ENCODE measurements at places on chromosomes 1 and 21.
A peak's percentile ranks its signal among the peaks of the same experiment; 100 is the strongest.

DNA sequence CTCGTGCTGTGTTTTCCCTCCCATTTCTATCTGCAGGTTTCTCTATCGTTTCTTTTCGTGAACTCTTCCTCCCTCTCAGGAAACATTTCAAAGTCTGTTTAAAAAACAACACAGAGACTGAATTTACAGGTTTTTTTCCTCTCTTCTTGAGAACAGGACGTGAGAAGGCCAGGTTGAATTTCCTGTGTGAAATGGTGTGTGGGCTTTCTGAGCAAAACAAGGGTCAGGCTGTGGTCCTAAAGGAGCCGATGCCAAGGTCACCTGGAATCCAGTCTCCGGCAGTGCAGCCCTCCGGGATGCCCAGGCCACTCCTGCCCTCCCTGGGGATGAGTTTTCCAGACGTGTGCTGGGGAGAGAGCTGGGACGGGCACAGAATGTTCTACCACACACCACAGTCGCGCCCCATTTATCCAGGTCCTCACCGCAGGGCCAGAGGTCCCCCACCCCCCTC lies 62.7 kb upstream of the RUNX3 start:
- DNase-seq: no peak

GRCh38 chr1:115332813-115333608 lies 5.0 kb downstream of the NGF start:
- DNase-seq: no peak

GRCh38 chr1:13828454-13829151 lies 128.6 kb downstream of the PRDM2 start:
- DNase-seq: peak; percentile 81

GRCh38 chr21:37463083-37463801 lies 96.7 kb downstream of the DYRK1A start:
- peak; percentile 46 for DNase-seq

GRCh38 chr1:202251424-202252256 lies 58.0 kb downstream of the LGR6 start:
- no peak for DNase-seq

DNA sequence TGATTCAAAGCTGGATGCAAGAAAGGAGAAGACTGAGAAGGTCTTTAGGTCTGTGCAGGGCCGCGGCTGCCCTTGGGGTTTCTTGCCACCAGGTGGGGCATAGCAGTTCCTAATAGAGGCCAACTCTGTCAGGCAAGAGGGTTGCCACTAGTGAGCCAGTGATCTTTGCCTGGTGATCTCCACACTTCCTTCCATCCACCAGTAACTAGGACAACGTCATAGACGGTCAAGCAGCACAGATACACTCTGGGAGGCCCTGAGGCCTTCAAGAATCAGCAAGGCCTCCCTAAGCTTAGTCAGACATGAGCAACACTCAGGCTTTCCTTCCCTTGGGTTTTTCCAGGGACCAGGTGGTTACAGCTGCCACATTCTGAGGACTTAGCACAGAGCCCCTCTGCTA lies 32.9 kb upstream of the ATP2B4 start:
- peak; percentile 64 for DNase-seq

GRCh38 chr1:89908672-89909436 lies 86.1 kb upstream of the ZNF326 start:
- no peak for DNase-seq

- no peak for DNase-seq
These were observed 25.7 kb downstream of the COQ8A start for GRCh38 chr1:226965581-226966440.

- DNase-seq: peak; percentile 19
These were observed 615 bp upstream of the MRPS15 start for GRCh38 chr1:36464605-36465393.

DNA sequence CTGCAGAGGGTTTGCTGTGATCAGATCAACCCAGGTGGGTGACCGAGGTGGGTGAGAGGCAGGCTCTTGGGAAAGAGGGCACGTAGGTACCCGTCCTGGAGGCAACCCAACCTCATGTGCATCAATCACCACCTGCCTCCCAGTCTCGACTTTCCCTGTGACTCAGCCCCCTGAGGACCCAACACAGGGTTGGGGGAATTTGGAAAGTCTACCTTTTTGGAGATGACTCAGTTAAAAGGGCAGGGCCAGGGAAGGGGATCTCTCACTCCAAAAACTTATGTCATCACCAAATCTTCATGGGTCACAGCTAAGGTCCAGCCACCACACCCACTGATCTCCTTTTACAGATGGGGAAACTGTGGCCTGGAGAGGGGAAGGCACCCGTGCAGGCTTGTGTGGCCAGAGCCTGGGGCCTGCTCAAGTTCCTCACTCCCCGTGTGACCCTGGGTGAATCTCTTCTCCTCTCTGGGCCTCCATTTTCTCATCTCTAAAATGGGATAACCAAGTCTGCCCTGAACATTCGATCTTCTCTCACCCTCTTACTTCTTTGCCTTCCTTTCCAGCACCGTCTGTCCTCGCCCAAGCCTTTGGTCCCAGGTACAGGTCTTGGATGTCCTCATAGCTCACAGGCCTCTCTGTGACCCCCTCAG lies 34.6 kb upstream of the WNT4 start:
- no peak for DNase-seq

GRCh38 chr1:66172272-66172671 lies 361.7 kb upstream of the SGIP1 start:
- no peak for DNase-seq

DNA sequence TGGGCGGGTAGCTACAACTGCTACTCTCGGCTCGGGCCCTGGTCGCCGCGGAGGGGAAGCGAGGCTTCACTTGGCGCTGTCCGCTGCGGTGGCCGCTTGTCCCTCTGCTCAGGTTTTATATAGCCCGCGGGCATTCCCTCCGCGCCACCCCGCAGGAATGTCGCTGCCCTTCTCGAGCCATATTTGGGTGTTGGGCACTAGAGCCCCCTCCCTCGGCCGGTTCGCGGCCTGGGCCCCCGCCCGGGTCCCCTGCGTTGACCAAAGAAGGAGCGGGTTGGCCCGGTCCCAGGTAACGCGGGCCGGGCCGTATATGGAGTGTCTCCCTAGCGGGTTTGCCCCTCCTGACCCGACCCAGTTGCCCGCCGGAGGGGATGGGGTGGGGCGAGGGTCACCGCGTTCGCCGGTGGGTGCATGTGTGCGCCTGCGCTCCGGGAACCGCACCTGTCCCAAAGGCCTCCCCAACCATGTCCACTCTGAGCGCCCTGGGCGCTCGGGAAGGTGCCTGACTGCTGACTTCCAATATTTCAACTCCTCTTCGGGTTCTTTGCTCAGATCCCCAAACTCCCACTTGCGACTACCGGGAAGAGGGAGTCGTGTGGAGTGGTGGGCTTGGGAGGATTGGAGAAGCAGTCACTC lies at the start of gene ACTA1:
Gene ACTA1 (minus strand): TSS at position 90 of the 636 bp plus-strand sequence. CDS start 979 bp downstream, outside the sequence.
- no peak for DNase-seq

DNA sequence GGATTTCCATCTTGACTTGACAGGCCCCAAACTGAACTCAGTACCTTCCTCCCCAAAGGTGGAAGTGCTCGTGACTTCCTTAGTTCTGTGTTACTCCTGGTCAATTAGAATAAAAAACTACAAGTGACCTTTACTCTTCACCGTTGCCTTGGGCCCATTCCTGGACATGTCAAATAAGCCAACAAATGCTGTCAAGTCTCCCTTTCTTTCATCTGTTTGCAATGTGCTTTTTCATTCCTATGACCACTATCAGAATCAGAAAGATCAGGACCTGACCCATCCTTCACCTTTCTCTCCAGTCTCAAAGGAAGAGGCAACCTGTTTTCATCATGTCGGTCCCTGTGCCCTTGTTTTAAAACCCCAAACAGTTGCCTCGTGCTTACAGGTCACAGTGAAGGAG lies 4.9 kb upstream of the KCNJ10 start:
- DNase-seq: no peak

DNA sequence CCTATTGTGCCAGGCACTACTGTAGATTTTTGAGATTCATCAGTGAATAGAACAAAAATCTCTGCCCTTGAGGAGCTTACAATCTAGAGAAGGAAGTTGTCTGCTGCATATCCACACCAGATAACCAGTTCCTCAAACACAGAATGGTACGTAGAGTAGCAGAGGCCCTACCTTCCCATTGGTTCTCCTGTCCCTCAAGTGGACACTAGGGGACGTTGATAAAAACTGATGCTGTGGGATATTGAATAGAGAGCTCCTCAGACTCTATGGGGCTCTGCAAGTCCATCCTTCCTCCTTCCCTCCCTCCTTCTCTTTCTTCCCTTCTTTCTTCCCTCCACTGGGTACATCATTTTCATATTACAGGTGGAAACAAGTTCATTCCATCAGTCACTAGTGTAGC lies 371.3 kb downstream of the PBX1 start:
- no peak for DNase-seq

DNA sequence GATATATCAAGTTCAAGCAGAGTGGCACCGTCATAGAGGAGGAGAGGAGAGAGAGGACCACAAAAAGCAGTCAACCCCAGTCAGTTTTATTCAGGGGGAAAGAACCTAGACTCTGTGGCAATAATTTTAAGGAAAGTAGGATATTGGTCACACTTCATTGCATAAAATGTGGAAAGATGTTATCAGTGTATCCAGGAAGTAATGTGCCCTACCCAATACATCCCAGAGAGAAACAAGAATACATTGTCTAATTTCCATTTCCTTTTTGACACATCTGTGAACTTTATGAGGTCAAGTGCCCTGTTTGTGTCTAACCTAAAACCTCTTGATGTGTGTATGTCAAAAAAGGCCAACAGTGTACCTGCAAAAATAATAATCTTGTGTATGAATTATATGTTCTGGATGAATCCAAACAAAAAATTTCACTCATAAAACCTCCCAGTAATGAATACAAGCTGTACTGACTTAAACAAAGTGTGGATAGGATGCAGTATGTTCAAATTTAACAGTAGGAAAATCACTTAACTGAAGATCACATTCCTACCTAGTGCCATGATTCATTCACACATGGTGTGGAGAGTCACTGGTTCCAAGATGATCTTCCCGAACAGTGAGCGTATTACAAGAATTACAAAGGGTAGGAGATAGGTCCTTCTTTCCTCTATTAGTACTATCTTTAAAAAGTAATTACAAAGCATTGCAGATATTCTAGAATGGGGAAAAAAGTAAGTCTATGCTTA lies 712.1 kb upstream of the CXADR start:
- no peak for DNase-seq

DNA sequence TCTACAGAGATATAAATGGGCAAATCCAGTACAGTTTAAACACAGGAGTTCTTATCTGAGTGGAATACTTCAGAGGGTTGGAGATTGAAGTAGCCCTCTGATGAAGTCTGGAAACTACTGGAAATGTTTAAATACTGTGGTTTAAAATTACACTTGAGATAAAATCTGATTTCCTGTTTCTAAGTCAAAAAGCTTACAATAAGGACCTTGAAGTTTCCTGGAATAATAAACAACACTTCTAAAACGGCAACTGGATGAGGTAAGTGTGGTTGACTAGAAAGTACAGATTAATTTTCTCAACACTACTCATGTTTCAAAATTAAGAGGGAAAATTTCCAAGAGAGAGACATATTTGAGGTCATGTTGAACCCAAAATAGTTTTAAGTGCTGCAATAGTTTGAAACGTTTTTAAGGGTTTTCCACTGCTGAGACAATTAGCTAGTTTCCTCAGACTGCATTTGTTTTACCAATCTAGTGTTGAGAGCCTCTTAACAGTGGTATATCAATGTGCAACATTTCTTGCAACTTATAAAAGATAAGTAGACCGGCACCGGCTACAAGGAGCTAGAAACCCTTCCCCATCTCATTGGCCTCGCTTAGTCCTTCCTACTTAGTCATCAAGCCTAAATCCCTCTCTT lies 27.4 kb downstream of the KCNA3 start:
- no peak for DNase-seq

DNA sequence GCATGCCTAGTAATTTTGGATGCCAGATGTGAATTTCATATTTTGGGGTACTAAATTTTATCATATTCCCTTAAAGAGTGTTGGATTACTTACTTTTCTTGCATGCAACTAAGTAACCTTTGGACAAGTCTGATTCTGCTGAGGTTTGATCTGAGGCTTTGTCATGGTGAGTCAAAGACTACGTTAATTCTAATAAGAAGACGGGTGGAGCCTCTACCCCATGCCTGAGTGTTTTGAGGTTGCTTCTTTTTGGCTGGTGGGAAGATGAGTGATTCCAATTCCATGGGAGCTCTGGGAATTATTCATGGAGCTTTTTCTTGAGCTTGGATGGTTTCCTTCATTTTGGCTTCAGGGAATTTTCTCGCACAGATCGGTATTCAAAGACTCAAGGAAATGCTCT lies 11.6 kb upstream of the PCP4 start:
- DNase-seq: no peak

GRCh38 chr1:216822480-216822879 lies 99.3 kb upstream of the ESRRG start:
- no peak for DNase-seq

DNA sequence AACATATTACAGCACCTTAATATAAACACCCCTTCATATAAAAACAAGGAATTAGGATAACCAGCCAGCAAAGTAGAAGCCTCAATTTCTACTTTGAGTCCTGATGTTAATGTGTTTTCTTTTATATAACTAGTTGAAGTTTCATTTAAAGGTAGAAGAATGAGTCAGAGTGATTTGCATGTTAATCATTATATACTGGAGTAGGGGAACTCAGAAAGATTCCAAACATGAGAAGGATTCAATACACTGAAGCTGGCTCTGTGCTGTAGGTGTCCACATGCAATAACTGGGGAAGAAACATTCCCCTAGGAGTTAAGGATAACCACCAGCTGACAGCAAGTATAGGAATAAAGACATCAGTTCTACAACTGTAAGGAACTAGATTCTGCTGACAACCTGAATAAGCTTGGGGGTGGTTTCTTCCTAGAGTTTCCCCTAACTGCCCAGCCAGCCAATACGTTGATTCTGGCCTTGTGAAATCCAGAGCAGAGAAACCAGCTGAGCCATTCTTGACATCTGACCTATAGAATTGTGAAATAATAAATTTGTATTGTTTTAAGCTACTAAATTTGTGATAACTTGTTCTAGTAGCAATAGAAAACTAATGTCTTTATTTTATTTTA lies 33.4 kb upstream of the RNPC3 start:
- DNase-seq: no peak

All from MM.1S (cell line).